IMR-90 (cell line): ENCODE measurements at places on chromosomes 13 and 19. TPM values are rescaled to one million over a fixed set of nuclear protein-coding genes. Genes with fewer than 3 reads are reported as not detected.

The AMER2 gene
- not detected in 2 replicates for total RNA-seq

The TJP3 gene
- total RNA-seq = not detected in 2 replicates

The UBL3 gene
- 19.9 and 30.3 TPM in 2 replicates for total RNA-seq

The CYP2S1 gene
- 0.54 and 0.83 TPM in 2 replicates for total RNA-seq

The OR7A17 gene
- not detected in 2 replicates for total RNA-seq

The KIR2DL3 gene
- total RNA-seq = not detected in 2 replicates

The TNNT1 gene
- total RNA-seq = 1.3 and 3.1 TPM in 2 replicates

The MYPOP gene
- total RNA-seq = 0.28 and 0.36 TPM in 2 replicates

The ITGBL1 gene
- 22.2 and 46.7 TPM in 2 replicates for total RNA-seq

The TRPM4 gene
- 1.9 and 2.2 TPM in 2 replicates for total RNA-seq

The CCDC70 gene
- not detected in 2 replicates for total RNA-seq

The GAPDHS gene
- total RNA-seq = not detected in 2 replicates

The HCN2 gene
- 0.56 and 0.72 TPM in 2 replicates for total RNA-seq

The FUT6 gene
- total RNA-seq = not detected in 2 replicates

The PRTN3 gene
- not detected in 2 replicates for total RNA-seq

The ATXN8OS gene
- total RNA-seq = not detected in 2 replicates

The LIM2 gene
- not detected in 2 replicates for total RNA-seq

The GSK3A gene
- 6.9 and 8.1 TPM in 2 replicates for total RNA-seq

The CRLF1 gene
- total RNA-seq = 0.18 and 0.28 TPM in 2 replicates

The PAK4 gene
- 2.0 and 2.8 TPM in 2 replicates for total RNA-seq

The ERICH6B gene
- not detected in 2 replicates for total RNA-seq

The LCP1 gene
- not detected in 2 replicates for total RNA-seq

The GRIN2D gene
- under 0.01 TPM in 2 replicates for total RNA-seq

The ZNF600 gene
- total RNA-seq = 3.9 and 4.1 TPM in 2 replicates

The CGB8 gene
- not detected in 2 replicates for total RNA-seq

The ADGRE1 gene
- not detected in 2 replicates for total RNA-seq

The ZNF420 gene
- 11.7 and 14.2 TPM in 2 replicates for total RNA-seq

The SRRM5 gene
- not detected in 2 replicates for total RNA-seq
